Right lobe of liver (tissue), 6 donors: ENCODE measurements at places on chromosomes 7 and 10.

- no peak for DNase-seq
Observed at GRCh38 chr10:131702531-131703356, 198.1 kb upstream of the PPP2R2D start.

DNA sequence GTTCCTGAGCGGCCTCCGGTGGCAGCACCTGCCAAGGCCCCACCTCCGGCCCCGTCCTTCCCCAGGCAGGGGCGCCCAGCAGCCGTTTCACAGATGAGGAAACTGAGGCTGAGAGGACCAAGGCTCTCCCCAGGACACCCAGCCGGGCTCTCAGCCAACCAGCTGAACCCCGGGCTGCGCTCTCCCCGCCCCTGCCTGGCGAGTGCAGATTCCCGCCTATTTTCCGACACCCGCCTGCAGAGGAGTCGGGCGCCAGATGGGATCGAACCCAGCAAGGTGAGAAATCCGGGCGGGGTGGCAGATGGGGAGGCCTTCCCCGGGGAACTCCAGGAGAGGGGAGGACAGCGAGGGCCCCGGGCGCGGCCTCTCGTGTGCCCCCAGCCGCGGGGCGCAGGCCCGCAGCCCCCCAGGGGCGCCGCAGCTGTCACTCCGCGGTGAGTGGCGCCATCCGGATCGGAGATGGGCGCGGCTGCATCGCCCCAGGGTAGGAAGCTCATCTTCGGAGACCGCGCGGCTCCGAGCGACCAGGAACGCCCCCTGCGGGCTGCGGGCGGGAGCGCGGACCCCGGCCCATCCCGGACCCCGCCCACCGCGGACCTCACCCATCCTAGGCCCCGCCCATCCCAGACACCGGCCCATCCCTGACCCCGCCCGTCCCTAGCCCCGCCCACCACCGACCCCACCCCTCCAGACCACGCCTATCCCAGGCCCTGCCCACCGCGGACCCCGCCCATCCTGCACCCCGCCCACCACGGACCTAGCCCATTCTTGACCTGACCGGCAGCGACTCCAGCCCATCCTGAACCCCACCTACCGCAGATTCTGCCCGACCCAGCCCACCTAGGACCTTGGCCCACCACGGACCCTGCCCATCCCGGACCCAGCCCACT, 90.3 kb downstream of the MICALL2 start:
- peak; percentile 50 for DNase-seq

- no peak for DNase-seq
Observed at GRCh38 chr7:8022628-8023027, 54.0 kb downstream of the GLCCI1 start.

- no peak for DNase-seq
Observed at GRCh38 chr7:145105561-145105960, 269.7 kb upstream of the TPK1 start.

DNA sequence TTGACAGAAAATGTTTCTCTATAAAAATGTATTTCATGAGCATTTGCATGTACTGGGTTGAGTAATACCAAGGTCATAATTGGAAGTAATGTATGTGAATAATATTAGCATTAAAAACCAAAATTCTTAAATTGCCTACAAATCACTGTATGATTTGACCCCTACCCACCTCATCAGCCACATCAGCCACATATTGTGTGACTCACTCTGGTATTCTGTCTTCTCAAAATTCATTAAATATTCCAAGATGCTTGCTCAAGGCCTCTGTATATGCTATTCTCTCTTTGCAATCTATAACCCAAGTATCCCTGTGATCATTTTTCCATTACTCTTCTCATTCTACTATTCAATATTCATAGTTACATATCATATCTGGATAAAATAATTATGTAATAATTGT, 21.4 kb downstream of the POT1 start:
- DNase-seq = no peak
